ENCODE measurements at places on chromosomes 7 and 10. TPM values are rescaled to one million over a fixed set of nuclear protein-coding genes. Genes with fewer than 3 reads are reported as not detected.

The AKR1D1 gene
- not detected for total RNA-seq

The MYO3A gene
- total RNA-seq: 2.2 TPM

The CPVL gene
- 25.3 TPM for total RNA-seq

The ACTR3C gene
- 0.19 TPM for total RNA-seq

The NANOS1 gene
- total RNA-seq: 5.1 TPM

The TMEM225B gene
- 2.0 TPM for total RNA-seq

The CNPY1 gene
- total RNA-seq: not detected

The STEAP1 gene
- 3.2 TPM for total RNA-seq

The LIPJ gene
- 0.16 TPM for total RNA-seq

The LIPK gene
- not detected for total RNA-seq

The MYL10 gene
- not detected for total RNA-seq

The DGKB gene
- 13.6 TPM for total RNA-seq

The TMEM72 gene
- total RNA-seq: 0.68 TPM

The AZGP1 gene
- 23.7 TPM for total RNA-seq

The EPO gene
- total RNA-seq: not detected

The LDB3 gene
- 0.23 TPM for total RNA-seq

The GNAI1 gene
- total RNA-seq: 33.1 TPM

The SCRN1 gene
- 18.1 TPM for total RNA-seq

The SPDYE9 gene
- 3.6 TPM for total RNA-seq

The PHKG1 gene
- 1.0 TPM for total RNA-seq
